Stimulated activated CD8-positive, alpha-beta memory T cell treated with anti-CD3 and anti-CD28 coated beads, Interleukin-15, amount 100 ng/mL, for 4 hours (primary cell): ENCODE measurements at places on chromosomes 4 and X.

GRCh38 chrX:24229976-24230375 lies 80.4 kb downstream of the ZFX start:
- DNase-seq, result no peak

- no peak for DNase-seq
Observed at GRCh38 chr4:113979905-113980615, 613 bp upstream of the ARSJ start.

GRCh38 chrX:148928811-148929210 lies 428.4 kb downstream of the AFF2 start:
- no peak for DNase-seq

DNA sequence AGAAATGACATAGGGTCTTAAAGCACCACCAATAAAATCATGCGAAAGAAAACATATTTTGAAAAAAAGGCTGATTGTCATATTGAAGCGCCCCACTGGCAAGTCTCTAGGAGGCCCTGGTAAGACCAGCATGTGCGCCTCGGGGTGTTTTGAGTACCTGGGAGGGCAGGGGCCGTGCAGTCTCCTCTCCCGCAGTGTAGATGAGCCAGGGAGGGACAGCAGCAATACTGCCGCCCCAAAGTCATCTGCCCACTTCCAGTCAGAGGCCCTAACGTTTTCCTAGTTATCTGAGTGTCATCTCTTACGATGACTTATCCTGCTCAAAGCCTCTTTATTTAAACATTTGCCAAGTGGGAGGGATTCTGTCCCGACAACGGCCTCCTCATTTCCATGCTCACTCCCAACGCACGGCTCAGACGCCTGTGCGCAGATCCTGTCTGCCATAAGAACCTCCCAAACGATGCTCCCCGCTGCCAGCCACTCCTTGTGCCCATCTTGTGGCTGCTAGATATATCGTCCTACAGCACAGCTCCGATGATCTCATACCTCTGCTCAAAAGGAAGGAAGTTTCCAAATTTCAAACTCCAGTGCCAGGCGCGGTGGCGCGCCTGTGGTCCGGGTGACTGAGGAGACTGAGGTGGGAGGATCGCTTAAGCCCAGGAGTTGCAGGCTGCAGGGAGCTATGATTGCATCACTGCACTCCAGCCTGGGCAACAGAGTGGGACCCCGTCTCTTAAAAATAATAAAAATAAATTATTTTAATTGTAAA lies 17.2 kb upstream of the SCRG1 start:
- DNase-seq, result no peak
